ENCODE measurements at places on chromosomes 11 and 22.

- DNase-seq, result no peak
Measured at GRCh38 chr22:28874811-28875320, 8.5 kb upstream of the ZNRF3 start.

DNA sequence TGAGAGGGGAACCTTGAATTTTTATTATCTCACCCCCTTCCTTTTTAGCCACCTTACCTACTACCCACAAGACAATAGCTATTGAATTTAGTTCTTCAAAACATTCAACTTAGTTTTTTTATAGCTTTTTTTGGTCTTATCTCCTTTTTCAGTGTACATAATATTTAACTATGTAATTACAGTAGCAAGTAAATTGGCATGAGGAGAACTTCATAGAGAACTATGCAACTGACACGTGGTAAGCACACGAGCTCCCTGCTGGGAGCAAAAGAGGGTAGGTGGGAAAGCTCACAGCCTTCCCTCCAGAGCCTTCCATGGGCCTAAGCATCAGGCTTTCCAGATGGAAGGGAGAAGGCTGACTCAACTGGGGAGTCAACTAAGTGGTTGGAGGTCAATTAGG, 22.1 kb upstream of the ZDHHC13 start:
- no peak for DNase-seq

DNA sequence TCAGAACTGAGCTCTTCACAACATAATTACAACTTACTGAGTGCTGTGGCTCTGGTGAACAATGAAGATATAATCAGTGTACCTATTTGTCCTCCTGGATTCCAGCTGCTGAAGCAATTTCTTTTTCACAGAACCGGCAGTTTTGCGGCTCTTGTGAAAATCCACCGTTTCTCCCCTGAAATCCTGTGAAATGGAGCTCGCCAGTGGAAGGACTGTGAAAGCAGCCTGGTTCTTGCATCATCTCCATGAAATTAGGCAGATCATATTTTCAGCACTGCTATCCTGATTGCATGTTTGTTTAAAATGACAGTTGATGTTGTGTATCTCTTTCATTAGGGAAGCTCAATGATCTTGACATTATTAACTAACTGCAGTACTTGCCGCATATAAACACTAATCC, 120.2 kb upstream of the SNX19 start:
- DNase-seq, result no peak

- no peak for DNase-seq
Measured at GRCh38 chr11:126165757-126166156, 45.7 kb downstream of the RPUSD4 start.

GRCh38 chr11:35826949-35827348, 116.9 kb upstream of the LDLRAD3 start:
- DNase-seq, result no peak

DNA sequence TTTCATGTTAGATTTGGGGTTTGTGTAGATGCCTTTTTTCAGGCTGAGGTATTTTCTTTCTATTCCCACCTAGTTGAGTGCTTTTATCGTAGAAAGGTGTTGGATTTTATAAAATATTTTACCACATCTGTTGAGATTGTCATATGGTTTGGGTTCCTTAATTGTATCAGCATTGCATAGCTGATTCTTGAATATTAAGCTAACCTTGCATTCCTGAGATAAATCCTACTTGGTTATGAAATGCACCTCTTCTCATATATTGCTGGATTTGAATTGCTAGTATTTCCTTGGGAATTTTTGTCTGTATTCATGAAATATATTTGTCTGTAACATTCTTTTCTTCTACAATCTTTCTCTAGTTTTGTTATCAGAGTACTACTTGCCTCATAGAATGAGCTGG, 10.1 kb downstream of the XKR3 start:
- DNase-seq, result no peak

GRCh38 chr11:128262463-128263345, 324.7 kb downstream of the ETS1 start:
- no peak for DNase-seq

DNA sequence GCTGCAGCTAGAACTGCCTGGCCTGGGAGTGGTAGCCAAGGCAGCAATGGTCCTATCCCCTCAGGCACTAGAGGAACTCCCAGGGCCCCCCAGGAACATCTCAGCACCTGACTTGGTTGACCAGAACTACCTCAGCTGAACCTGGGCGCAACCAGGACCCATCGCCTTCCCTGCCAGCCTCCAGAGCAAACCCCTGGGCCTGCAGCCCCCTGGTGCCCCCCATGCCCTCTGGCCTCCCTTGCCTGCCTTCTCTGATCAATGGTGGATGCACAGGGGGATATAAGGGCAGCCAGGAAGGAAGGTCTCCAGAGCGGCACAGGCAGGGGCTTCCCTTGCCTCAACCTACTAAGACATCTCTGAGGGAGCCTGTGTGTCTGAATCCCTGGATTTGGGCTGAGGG, 13.5 kb downstream of the MS4A10 start:
- no peak for DNase-seq

GRCh38 chr11:64918017-64918416, 1.0 kb upstream of the ATG2A start:
- DNase-seq, result no peak

GRCh38 chr11:6622261-6623171, 3.3 kb upstream of the TPP1 start:
- no peak for DNase-seq

DNA sequence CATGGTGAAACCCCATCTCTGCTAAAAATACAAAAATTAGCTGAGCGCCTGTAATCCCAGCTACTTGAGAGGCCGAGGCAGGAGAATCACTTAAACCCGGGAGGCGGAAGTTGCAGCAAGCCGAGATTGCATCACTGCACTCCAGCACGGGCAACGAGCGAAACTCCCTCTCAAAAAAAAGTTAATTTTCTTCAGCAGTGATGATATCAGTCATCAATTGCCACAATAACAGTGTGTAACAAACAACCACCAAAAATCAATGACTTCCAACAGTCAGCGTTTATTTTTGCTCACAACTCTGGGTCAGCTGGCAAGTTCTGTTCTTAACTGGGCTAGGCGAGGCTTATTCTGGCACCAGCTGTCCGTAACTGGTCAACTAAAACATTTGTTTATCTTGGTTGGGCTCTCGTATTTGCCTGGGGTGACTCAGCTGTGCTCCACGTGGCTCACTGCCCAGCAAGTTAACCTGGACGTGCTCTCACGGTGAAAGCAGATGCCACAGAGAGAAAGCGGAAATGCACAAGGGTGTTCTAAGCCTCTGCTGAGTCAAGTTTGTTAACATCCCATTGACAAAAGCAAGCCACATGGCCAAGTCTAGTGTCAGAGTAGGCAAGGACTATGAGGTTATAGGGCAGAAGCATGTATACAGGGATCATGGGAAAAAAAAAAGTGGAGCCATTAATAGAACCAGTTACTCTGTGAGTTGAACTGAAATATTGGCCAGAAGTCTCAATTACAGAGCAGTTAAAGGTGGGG, 52.1 kb downstream of the LHFPL7 start:
- DNase-seq, result no peak

GRCh38 chr11:95283650-95284049, 52.6 kb upstream of the SESN3 start:
- DNase-seq, result no peak

GRCh38 chr11:69906453-69906907, 87.3 kb upstream of the FGF3 start:
- DNase-seq, result no peak

- no peak for DNase-seq
Measured at GRCh38 chr11:126385991-126386728, 30.7 kb downstream of the ST3GAL4 start.

All from anterior cingulate cortex (tissue), 58 donors.